ENCODE measurements at places on chromosomes 5 and 9.

GRCh38 chr9:125227761-125228160, 13.4 kb downstream of the HSPA5 start:
- no peak for DNase-seq

- DNase-seq: no peak
Measured at GRCh38 chr9:127182901-127183746, 60.7 kb upstream of the ANGPTL2 start.

DNA sequence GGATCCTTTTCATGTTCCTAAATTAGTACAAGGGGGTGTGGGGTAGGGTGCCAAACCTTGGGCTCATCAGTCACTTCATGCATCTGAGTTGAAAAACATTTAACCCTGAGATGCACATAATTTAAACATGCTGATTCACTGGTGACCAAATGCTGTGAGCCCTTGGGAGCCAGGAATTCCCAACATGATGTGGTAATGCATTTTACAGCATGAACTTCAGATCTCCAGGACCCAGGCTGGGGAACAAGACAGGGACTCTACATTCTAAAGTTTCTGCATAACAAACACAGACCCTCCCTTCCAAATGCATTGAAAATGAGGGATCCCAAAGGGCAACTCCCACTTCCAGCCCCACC, 322.2 kb downstream of the NDUFS4 start:
- no peak for DNase-seq

- DNase-seq: no peak
Measured at GRCh38 chr9:114155995-114156656, 789 bp downstream of the COL27A1 start.

GRCh38 chr5:55708732-55709131, 3.4 kb downstream of the SLC38A9 start:
- peak; percentile 15 for DNase-seq

DNA sequence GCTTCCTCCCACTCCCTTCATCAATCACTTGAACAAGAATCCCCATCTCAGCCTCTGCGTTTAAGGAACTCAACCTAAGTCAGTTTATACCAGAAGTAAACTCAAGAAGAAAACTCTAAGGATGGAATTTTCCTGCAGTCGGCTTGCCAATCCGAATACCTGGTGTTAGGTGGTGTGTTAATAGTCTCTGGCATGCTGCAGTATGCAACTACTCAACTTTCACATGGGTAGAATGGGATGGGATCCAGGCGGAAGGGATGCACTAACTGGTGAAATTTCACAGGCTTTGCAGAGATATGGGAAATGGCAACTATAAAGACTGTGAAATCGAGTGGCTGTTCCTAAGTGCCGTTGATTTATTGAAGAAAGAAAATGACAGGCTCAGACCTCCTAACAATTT, 560.6 kb downstream of the TLE1 start:
- DNase-seq: no peak

- DNase-seq: no peak
Measured at GRCh38 chr5:136629125-136629792, 263.9 kb upstream of the TRPC7 start.

DNA sequence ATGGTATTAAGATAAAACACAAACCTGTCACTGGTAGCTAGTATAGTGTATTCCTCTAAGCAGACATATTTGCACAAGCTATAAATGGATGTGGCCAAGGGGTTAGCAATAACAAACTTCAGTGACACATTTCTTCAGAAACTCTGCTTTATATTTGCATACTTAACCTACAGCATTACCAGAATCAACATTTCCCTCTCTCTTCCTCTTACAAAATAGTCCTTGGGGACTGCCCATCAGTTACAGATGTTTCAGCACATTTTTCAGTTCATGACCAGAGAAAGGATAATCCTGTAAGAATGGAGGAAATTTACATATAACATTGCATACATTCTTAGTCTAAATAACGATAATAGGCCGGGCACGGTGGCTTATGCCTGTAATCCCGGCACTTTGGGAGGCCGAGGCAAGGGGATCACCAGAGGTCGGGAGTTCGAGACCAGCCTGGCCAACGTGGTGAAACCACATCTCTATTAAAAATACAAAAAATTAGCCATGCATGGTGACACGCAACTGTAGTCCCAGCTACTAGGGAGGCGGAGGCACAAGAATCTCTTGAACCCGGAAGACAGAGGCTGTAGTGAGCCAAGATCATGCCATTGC, 25.3 kb upstream of the SLC1A1 start:
- DNase-seq: no peak

GRCh38 chr5:164504141-164504772, 998.8 kb downstream of the MAT2B start:
- no peak for DNase-seq

GRCh38 chr9:105835721-105836120, 141.4 kb downstream of the TMEM38B start:
- no peak for DNase-seq
